OCI-M1 (cell line): ENCODE measurements at places on chromosomes 6 and 20.

GRCh38 chr20:41245086-41245707, 72.3 kb downstream of the ZHX3 start:
- DNase-seq = no peak

GRCh38 chr20:63133481-63134091, 82.3 kb downstream of the YTHDF1 start:
- no peak for DNase-seq

- DNase-seq = peak; percentile 88
Measured at GRCh38 chr6:111605100-111605751, 452 bp downstream of the TRAF3IP2 start.

DNA sequence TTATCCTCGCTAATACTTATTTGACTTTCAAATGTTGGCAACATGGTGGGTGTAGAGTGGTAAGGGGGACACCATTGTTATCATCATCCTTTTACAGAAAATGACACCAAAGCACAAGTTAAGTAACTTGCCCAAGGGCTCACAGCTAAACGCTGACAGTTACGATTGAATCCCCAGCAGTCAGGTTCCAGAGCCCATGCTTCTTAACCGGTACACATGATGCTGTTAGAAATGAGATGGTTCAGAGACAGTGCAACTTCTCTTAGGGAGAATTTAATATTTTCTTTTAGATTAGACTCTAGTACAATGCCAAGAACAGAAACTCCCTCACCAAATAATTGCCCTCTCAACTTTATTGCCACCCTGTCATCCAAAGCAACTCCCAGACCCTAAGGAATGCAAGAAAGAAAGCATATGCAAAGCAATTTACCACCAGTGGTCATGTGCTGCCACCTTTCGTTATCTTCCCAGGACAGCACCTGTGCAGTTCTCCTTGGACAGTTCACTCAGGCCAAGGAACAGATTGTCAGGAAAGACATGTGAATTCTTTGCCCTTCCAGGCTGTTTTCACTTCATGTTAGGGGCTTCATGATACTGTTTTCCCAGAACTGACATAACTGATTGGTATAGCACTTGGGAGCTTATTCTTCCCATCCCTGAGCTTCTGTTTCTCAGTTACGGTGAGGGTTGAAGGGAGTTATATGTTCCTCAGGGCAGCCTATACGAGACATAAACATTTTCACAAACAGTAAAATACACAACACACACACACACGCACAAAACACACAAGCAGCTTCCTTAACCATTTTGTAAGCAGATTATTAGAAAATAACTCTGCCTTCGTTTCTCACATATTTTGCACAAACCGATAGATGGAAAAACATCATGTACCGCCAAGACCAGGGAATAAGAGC, 5.1 kb downstream of the HLA-DMA start:
- peak; percentile 69 for DNase-seq

GRCh38 chr6:57262901-57263694, 41.0 kb upstream of the RAB23 start:
- peak; percentile 15 for DNase-seq

DNA sequence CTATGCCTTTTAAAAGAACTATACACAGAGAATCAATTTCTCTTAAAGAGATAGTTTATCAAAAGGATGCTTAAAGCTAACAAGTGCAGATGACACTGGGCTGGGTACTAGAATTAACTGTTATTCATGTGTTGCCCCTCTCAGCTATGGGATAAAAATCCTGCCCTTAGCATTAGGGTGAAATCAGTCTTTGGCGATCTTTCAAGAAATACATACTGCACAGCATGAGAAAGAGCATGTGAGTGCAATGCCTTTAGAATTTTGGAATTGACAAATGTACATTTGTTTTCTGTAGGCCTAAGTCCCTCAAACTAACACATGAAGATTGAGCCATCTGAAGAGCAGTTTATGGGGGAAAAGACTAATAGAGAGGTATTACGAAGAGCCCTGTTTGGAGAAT, 115.4 kb downstream of the ZFP64 start:
- DNase-seq = peak; percentile 12

DNA sequence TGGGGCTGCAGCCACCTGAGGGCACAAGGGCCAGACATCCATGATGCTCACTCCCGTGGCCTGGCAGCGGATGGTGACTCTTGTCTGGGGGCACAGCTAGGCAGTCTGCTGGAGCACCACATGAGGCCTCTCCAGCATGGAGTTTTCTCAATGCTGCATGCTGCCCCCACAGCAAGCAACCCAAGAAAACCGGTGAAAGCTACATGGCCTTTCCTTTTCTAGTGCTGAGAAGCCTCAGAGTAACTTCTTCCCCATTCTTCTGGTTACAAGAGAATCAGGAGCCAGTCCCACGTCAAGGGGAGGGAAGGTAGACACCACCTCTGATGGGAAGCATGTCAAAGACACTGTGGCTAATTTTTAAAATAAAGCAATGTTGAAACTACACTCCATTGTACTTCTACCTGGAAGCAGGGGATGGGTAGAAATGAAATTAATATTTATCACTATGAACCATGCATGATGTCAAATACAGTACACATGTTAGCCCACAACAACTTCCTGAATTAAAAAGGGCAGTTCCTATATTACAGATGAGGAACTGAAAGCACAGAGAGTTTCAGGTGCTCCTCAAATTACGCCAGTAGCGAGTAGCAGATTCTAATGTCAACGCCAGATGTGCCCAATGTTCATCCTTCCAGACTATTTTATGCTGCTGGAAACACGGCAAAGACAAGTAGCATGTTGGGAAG, 101.5 kb downstream of the LAMP5 start:
- DNase-seq = no peak

DNA sequence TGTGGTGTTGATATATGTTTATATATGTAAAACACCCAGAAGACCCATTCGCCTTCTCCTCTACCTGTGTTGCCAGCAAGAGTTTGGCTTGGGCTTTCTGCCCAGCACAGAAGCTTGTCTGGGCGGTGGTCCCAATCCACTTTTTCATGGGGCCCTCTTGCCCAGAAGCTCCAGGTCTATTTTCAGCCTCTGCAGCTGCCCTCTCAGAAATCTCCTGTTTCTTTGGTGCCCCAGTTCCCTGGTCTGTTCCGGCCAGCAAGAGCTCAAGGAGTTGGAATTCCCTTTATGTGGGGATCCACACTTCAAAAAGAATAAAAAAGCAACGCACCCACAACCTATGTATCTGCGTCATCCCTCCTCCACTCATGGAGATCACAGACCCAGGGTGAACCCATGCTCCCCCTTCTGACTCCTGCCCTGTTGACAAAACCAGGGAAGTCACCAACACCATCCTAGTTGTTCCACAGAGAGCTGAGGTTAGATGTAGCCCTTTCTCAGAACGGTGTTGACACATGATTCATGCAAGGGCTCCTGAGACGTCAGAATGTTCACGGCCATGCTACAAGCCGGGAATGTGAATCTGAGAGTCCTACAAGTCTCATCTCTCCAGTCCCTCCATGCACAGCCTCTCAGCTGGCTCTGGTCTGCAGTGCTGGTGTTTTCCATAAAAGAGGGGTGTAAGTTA, 156.8 kb upstream of the RIN2 start:
- DNase-seq = no peak

GRCh38 chr20:20009784-20010253, 7.3 kb upstream of the NAA20 start:
- DNase-seq = no peak

- DNase-seq = no peak
Measured at GRCh38 chr6:14317387-14317970, 199.9 kb downstream of the CD83 start.

- no peak for DNase-seq
Measured at GRCh38 chr6:157171801-157172200, 151.5 kb downstream of the TMEM242 start.

DNA sequence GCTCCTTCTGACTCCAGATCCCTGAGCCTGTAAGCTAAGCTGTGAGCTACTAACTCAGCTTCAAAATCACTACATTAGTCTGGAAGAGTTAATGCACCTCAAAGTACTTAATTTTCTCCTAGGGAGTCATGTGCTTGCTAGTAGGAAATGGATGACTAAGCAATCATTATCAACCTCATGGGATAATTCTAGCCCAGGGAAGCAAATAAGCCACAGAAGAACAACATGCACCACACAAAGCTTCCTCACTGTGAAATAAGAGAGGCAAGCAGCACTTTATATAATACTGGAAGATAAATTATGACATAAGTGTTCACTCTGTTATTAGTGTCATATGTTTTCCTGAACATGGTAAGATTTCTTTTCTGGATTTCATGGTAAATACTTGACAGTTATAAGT, 57.9 kb upstream of the RCAN2 start:
- DNase-seq = no peak

- no peak for DNase-seq
Measured at GRCh38 chr20:9311132-9311531, 203.3 kb upstream of the LAMP5 start.

GRCh38 chr6:35457907-35458306, 5.8 kb downstream of the FANCE start:
- DNase-seq = no peak

GRCh38 chr6:16420715-16421461, 182.5 kb downstream of the GMPR start:
- DNase-seq = peak; percentile 72

GRCh38 chr6:11810039-11810541, 31.5 kb upstream of the ADTRP start:
- peak; percentile 10 for DNase-seq

DNA sequence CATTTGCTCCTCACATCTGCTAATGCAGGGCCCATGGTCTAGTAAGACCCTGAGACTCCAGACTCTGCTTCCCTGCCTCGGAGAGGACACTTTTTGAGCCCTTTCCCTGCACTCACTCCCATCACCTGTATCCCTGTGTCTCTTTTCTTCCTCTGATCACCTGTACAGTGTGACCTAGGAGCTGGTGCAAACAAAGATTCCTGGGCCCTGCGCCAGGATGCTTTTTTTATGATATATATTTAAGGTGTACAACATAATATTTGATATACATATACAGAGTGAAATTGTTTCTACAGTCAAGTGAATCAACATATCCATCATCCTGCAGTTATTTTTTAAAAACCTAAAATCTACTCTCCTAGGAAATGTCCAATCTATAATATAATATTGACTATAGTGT, 355.4 kb downstream of the MAFB start:
- DNase-seq = no peak

- no peak for DNase-seq
Measured at GRCh38 chr6:91695221-91695620, 1108.3 kb upstream of the MAP3K7 start.

- no peak for DNase-seq
Measured at GRCh38 chr20:4862661-4863060, 138.6 kb downstream of the SLC23A2 start.

GRCh38 chr6:45555981-45556771, 178.4 kb upstream of the SUPT3H start:
- DNase-seq = no peak

- DNase-seq = peak; percentile 81
Measured at GRCh38 chr6:13762611-13763441, 51.2 kb upstream of the RANBP9 start.

- peak; percentile 76 for DNase-seq
Measured at GRCh38 chr6:26003102-26003694, 40.6 kb downstream of the TRIM38 start.

- no peak for DNase-seq
Measured at GRCh38 chr6:128149796-128150195, 248.9 kb upstream of the THEMIS start.

DNA sequence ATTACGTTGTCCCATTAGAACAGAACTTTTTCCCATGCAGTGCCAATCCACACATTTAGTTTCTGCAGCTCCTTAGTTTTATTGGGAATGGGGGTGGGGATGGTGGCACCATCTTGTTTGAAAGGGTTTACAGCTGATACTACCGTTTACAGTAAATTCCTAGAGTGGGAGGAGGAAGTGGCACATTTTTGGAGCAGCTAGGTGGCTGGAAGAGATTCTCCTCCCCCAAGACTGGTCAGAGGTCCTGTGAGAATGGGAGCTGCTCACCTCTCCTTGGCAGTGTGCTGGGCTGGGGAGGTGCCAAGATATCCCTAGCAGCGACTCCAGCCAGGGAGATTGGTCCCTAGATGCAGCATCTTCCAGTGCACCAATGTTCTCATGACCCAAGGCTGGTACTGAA, 12.4 kb upstream of the CCN6 start:
- DNase-seq = no peak

GRCh38 chr20:59322081-59322480, 21.7 kb downstream of the EDN3 start:
- DNase-seq = no peak

DNA sequence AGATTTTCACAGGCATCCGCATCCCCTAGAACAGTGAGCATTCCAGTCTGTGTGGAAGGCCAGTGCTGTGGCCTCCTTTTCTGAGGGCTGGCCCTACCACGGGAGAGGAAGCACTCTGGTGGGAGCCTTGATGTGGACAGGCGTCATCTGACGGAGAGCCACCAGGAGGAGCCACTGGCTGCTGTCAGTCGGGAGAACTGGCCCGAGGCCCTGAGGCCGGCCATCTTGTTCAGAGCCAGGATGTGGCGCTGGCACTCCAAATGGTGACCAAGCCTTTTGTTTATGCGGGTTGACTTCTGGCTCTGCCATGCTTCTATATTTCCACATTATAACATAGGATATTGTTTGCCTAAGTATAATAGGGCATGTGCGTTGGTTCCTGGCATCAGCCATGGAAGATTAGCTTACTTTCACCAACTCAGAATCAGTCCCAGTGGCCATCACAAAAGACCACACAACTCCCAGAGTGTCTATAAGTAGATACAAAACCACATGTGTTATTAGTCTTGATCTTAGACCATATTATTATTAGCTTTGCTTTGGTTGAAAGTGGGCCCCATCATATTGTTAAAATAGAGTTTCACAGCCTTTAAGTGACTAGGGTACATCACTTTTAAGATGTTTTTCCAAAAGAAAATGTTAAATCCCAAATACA, 273.9 kb upstream of the TAB2 start:
- peak; percentile 69 for DNase-seq

DNA sequence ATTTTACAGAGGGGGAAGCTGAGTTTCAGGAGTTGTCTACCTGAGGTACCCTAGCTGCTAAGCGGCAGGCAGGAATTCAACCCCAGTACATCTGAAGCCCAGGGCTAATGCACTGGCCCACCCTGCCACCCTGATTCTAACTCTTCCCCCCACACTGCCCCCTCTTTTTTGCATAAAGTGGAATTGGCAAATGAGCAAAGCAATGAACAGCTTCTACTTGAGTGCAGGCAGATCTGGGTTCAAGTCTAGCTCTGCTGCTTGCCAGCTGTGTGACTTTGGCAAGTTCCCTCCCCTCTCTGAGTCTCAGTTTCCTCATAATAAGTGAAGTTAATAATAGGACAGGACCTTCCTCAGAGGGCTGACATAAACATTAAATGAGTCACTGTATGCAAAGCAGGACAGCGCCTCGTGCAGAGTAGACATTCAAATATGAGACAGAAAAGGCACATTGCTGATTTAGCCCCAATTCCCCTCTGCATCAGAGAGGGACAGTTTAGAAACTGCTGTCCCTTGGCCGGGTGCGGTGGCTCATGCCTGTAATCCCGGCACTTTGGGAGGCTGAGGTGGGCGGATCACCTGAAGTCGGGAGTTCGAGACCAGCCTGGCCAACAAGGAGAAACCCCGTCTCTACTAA, 4.7 kb downstream of the ADA start:
- DNase-seq = no peak

GRCh38 chr20:33674294-33675135, at the start of gene NECAB3:
NECAB3 (minus strand) TSS chr20:33674428; CDS start chr20:33674352, 76 bp downstream.
- DNase-seq = peak; percentile 88
